SHP77 treated with DMSO at 0.1 percent for 48 hours (cell line): ENCODE measurements at places on chromosomes 13 and 19.

DNA sequence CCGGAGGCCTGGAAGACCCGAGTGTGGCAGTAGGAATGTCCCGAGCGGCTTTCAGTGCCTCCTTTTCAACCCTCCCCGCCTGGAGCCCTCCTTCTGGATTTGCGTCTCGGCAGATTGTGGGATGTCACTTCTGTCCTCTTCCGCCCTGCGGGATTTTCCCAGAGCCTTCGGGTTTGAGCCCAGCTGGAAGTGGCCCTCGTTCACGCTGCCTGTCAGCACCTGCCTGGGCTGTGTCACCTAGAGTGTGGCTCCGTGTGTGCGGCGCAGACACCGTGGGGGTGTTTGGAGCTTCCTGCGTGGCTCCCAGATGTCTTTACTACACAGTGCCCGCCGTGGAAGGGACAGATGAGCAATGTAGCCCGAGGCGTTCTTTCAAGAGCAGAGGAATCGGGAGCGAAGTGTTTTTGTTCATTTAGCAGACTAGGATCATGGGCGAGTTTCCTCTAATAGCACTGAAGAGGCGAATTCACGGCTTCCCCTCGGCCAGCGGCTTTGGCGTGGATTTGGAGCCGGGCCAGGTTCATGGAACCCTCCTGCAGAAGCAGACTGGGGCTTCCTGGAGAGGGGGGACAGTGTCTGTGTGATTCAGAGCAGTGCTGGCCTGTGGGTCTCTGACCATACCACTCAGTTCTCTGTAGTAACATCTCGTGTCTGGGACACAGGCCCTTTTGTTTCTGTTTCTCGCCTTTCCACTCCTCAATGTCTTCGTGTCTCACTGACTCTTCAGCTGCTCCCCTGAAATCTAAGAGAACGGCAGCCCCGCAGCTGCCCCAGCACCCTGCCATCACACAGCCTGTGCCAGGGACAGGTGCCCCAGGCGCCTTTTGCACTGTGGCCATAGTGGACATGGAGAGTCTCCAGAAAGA, 68.0 kb downstream of the KDM4B start:
- DNase-seq: peak; percentile 23

DNA sequence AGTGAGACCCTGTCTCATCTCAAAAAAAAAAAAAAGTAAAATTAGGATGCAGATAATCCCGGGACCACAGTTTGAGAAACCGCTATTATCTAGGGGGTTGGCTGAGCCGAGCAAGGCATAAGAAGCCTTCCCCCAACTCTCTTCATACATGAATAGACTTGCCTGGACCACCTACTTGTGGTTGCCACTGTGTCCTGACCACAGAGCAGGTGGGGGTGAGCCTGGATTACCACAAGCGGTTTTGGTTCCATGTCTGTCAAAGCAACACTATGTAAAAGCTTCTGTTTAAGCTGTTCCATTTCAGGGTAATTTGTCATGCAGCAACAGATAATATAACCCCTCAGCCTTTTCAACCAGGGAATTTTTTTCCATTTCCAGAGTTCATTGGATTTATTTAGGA, 3.3 kb upstream of the NAPA start:
- DNase-seq: no peak

DNA sequence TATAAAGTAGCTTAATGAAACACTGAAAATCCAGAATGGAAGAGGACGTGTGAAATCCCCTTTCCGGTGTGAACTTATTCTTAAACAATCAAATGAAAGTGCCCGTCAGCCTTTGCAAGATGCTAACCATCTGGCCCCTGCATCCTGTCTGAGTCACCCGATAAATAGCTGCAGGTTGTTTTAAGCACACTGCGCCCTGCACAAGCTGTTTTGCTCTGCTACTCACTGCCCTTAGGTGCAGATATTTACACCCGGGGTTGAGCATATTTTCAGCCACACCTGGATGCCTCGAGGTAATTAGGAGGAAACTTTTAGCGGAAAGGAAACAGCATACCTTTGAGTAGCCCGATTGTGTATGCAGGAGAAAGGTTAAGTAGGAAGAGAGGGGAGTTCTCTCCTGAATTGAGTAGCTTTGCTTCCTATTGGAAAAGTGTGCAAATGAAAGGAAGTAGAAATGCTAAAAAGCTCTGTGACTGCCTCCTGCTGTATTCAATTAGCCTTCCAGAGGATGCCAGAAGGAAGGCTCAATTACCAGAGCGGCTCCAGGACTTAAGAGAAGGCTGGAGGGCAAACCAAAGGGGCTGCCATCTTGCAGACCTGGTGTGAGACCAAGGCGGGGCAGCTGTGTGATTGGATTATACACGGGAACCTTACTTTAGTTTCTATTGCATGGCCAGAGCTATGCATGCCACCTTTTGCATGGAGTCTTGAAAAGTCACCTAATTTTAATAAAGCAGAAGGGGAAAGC, 42.5 kb downstream of the IRS2 start:
- DNase-seq: peak; percentile 85

- DNase-seq: no peak
These were observed 125.4 kb downstream of the COL4A2 start for GRCh38 chr13:110432522-110432921.

- DNase-seq: no peak
These were observed 15.6 kb upstream of the ZNF763 start for GRCh38 chr19:11949201-11949600.
